Head of caudate nucleus (tissue), 42 donors: ENCODE measurements at places on chromosomes 3 and 15.

DNA sequence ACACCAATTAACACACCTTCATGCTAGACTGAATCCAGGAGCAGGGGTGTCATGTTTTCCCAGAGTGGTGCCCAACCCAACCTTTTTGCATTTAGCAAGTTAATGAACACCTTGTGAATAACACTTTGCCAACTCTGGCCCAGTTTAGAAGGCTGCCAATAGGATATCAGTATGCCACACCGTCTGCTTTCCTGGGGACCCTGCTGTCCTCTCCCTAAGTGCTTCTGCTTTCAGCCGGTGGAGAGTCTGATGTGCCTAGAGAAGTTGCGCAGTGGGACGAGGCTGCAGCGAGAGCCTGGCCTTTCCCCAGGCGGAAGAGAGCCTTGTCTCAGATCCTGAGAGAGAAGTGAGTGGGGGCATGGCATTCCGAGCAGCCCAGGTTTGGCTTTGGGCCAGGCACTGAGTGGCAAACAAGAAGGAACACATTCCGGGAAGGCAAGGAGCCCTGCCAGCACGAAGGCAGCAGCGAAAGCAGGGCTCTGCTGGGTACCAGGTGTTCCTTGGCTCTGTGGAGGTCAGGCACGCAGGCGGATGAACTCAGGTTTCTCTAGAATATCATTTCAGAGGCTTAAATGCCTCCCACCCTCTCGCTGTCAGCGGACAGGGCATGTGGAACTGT, 36.9 kb downstream of the SENP8 start:
- DNase-seq = peak; percentile 77

DNA sequence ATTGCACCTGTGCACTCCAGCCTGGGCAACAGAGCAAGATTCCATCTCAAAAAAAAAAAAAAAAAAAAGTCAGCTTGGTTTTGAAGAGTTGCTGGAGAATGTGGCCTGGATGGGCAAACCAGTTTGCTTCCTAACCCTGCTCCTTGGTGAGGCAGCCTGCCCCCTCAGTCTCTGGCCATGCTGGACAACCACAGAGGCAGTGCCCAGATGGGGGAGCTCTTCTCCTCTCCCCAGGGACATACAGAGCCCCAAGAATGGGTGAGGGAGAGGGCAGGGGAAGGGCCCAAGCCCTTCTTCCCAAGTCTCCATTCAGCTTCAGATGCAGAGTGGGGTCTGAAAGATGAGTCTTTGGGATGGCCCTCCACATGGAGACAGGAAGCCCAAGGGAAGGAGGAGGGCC, 27.9 kb downstream of the CD276 start:
- DNase-seq = peak; percentile 33

GRCh38 chr3:38038447-38038911, 529 bp upstream of the DLEC1 start:
- DNase-seq = no peak

DNA sequence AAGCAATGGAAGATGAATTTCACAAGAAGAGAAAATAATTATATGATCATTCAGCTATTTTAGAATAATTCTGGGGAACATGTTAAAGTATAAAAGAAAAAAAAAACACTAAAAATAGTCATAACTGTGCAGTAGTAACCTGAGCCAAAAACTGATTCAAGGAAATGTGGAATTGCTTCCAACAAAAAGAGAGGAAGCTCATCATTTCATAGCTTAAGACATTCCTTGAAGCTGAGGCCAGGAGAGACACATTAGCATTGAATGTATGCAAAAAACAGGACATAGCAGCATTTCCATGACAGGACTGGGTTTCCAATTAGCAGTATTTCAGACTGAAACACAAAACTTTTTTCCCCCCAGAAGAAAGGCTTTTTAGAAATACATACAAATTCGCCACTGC, 27.7 kb upstream of the LRRN1 start:
- no peak for DNase-seq

- peak; percentile 53 for DNase-seq
Measured at GRCh38 chr3:35663471-35663870, 24.1 kb downstream of the ARPP21 start.

DNA sequence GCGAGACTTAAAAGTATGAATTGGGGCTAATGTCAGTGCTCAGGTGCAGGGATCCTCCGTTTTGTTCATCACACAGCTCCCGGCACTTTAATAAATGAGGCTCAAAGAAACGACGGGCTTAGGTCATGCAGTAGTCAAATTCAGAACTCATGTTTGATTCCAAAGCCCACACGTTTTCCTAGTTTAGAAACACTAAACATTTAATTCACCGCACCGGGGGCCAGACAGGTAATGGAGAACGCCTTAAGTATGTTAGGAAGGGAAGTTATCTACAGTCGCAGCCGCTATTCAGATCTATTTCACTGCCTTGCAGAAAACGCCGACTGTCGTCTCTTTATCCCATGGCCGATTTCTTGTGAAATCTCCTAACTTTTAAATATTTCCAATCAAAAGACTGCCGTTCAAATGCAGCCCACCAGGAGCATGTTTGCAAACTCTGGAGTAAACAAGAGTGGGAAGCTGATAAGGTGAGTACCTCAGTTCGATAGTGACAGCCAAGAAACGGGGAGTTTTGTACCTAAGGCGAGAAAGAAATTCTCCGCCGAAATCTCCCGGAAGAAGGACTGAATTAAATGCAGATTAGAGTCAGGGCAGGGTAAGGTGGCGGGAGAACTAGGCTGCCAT, 569 bp downstream of the HIGD2B start:
- DNase-seq = no peak

- no peak for DNase-seq
Measured at GRCh38 chr3:16584880-16585279, 20.3 kb downstream of the DAZL start.

DNA sequence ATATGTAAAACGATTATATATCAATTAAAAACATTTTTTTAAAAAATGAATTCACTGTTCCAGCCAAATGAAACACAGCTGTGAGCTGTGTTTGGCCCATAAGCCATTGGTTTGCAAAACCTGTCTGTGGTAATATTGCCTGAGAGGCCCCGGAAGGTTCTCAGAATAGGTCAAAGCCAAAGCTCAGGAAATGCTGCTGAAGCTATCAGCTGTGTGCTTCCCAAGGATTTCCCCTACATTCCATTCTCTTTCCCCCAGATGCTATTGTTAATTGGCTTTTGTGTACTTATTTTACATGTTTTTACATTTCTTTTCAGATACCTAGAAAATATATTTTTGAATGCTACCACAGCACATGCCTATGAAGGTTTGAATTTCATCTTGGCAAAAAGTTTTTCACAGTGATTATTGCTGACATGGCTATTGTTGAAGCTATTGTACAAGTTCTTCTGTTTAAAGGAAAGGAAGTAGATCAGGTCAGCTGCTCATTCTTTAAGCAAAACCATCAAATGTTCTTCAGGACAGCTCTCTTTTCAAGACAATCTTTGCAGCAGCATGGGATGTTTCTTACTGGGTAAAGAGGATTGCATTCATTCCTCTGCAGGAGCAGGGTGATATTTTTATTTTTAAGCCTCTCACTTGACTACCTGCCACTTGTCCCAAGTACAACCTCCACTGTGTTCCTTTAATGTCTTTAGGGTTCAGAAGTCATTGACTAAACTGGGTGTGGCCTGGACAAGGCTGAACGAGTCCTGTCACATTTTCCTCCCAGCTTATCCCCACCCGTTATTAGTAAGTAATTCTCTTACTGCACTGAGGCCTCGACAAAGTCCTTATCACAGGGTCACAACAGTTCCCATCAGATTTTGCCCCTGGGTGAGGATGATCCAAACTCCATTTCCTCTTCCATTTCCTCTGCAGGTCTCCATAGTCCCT, 26.3 kb upstream of the BNC1 start:
- no peak for DNase-seq

DNA sequence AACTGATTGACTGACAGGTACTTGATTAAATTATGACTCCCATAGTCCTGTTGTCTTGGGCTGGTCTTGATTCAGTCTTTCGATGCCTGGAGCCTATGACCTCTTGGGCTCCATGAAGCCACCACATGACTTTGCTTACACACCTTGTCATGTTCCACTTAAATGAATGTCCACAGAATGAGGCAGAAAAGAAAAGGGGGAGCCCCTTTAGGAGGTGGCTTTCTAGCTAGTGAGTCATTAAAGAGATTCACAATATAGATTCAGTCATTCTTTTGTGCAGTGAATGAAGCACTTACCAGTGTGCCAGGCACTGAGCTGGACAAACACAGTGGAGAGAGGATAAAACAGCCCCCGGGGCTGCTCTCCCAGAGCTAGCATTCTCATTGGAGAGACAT, 17.1 kb downstream of the VIPR1 start:
- DNase-seq = no peak

GRCh38 chr3:114361391-114361790, 67.6 kb downstream of the TIGIT start:
- no peak for DNase-seq

GRCh38 chr3:128253150-128253549, 99.9 kb downstream of the EEFSEC start:
- no peak for DNase-seq

GRCh38 chr15:38528294-38528693, 36.3 kb downstream of the RASGRP1 start:
- no peak for DNase-seq

GRCh38 chr3:47394881-47395280, 14.1 kb downstream of the PTPN23 start:
- DNase-seq = no peak
